ENCODE measurements at places on chromosomes 16 and 17. TPM values are rescaled to one million over a fixed set of nuclear protein-coding genes. Genes with fewer than 3 reads are reported as not detected.

GRCh38 chr16:24382762-24383407, 126.8 kb downstream of the CACNG3 start:
- no peak for DNase-seq

DNA sequence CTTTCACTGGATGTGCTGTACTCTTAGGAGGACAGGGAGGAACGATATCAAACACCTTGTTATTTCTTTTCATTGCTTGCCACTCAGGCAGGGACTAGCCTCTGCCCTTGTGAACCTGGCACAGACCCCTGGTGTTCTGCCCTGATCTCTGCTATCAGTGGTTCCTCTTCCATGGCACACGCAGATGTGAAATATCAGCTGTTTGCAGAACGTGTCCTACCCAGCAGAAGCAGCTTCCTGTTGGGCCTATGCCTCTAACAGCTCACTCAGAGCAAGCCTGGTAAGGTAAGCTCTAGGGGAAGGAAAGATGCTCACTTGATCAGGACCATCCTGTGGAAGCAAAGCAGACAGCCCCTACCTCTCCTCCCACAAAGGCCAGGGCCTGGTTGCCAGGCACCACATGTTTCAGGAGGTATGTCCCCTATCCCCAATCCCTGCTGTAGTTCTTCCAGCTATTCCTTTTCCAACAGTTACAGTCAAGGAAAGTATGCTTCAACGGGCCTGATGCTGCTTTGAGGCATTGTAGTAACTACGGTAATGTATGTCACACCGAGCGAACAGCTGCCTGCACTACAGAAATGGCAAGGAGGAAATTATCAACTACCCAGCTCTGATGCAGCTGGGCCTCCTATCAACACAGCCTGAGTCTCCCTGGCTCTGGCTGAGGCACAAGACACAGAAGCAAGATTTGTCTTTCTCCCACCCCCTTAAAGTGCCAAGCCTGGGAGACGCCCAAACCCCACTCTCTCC, 41.3 kb upstream of the GFOD2 start:
- DNase-seq: no peak

DNA sequence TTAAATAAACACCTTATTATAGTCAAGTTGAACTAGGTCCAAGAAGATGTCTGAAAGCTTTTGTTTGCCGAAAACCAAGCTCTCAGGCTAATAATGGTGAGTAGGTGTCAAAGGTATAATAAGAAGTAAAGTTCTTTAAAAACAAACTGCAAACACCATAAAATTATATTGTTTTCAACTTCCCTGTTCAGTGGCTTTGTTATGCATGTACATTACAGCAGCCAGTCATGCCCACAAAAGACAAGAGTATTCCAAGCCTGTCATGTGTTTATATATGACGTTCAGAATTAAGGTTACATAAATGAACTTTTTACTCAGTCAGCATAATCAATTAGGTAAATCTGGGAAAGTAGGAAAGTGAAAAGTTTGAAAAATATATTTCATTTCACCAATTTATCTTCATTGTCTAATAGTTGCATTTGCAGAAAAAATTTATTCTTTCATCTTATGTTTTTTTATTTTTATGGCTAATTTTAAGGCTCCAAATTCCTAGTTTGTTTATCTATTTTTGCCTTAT, 928.7 kb upstream of the SOX9 start:
- DNase-seq: no peak

DNA sequence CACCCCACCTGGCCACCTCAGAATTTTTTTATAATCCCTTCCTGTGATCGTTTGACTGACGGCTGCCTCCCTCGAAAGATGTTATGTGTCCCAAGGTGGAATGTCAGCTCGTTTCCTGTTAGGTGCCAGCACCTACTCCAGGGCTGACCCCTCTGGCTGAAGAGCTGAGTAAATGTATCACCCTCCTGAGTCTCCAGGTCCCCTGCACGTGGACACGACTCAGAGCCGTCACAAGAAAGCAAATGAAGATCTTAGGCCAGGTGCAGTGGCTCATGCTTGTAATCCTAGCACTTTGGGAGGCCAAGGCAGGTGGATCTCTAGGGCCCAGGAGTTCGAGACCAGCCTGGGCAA, 273.2 kb downstream of the C16orf95 start:
- peak; percentile 28 for DNase-seq

GRCh38 chr17:83135692-83136091, 56.3 kb downstream of the METRNL start:
- no peak for DNase-seq

DNA sequence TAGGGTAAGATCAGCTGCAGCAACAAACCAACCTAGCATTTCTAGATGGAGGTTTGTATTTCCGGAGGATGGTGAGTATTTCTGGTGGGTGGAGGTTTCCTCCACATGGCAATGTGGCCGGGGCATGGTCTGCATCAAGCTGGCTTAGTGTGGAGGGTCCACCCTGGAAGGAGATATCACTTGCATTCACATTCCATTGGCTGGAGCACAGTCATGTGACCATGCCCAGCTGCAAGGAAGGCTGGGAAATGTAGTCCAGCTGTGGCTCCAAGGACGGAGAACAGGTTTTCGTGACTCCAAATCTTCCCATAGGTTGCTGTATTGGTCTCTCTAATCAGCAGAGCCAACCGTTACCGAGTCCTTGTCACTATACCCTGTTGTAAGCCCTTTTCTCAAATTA, 68.7 kb downstream of the RAI1 start:
- DNase-seq: no peak

GRCh38 chr16:21223787-21224186, 9.7 kb upstream of the ANKS4B start:
- DNase-seq: no peak

DNA sequence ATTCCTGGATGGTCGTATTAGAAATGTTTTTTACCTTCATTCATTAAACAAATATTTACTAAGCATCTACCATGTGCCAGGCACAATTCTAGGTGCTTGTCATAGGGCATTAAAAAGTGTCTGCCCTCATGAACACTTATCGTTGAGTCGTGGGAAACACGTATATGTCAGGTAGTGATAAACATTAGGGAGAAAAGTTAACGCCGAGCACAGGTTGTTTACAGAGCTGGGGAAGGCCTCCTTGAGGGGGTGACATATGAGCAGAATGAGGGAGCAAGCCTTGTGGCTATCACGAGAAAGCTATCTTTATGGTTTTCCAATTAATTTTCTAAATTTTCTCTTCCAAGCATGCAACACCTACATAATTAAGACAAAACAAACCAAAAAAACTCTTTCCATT, 985 bp upstream of the ZNF213 start:
- DNase-seq: no peak

- no peak for DNase-seq
Measured at GRCh38 chr17:79654960-79655382, 44.1 kb upstream of the RBFOX3 start.

GRCh38 chr17:73950593-73950914, 252.9 kb upstream of the RPL38 start:
- DNase-seq: no peak

DNA sequence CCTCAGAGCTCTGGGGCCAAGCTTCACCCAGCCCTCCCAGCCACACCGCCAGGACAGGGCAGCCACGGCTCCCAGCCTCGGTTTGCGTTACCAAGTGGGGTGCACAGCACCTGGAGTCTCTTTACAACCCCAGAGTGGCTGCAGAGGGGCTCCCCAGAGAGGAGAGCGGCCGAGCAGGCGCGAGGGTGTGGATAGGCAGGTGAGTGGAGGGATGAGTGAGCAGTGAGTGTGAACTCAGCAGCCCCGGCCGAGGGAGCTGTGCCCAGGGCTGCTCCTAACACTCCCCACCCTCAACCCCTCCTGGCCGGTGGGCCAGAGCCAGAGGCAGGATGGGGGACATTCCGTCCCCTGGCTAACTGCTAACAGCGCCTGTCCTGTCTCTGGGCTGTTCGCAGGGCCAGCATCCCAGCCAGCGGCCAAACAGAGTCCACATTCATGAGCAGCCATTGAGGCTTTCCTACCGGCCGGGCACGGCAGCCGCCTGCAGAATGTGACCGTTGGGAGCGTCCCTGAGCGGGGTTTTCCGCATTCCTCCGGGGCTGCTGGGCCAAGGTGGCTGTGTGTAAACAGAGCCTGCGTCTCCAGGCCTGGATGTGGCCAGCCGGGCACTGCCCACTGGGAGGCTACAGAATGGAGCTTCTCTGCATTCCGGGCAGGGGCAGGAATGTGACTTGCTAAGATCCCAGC, 5.3 kb downstream of the ZNF469 start:
- no peak for DNase-seq

DNA sequence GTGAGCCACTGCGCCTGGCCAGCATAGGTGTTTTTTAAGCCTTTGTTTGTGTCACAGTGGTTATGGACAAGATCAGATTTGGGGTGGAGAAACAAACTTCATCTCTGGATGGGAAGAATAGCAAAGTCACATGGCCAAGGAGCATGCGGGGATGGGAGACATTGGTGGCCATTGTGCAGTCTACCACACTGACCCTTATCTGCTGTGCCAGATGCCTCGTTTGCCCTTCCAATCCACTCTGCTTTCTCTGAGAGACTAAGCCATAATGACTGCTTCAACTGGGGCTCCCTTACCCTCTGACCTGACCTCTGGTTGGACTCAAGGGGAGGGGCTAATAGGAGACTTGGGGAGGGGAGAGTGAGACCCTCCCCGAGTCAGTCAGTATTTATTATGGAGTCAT, 166.8 kb downstream of the PRKCB start:
- no peak for DNase-seq

GRCh38 chr17:45578516-45579455, 88.3 kb upstream of the PLEKHM1 start:
- no peak for DNase-seq

- DNase-seq: no peak
Measured at GRCh38 chr17:55668312-55668920, 54.2 kb downstream of the TMEM100 start.

DNA sequence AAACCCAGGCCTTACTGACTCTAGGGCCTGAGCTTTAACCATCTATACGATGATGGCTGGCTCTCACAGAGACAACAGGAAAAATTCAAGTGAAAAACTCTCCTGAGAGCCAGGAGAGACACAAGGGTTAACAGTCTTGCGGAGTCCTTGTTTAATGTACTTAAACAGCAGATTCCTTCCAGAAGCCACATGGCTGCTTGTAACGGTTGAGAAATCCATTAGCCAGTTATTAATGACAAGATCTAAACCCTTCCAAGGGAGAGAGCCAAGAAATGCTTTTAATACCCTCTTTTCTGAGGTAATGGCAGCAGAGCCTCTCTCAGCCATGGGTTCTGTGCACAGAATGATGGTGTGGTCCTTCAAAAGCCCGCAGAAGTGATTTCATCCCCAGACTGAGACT, 5.2 kb upstream of the ALDOA start:
- DNase-seq: no peak

DNA sequence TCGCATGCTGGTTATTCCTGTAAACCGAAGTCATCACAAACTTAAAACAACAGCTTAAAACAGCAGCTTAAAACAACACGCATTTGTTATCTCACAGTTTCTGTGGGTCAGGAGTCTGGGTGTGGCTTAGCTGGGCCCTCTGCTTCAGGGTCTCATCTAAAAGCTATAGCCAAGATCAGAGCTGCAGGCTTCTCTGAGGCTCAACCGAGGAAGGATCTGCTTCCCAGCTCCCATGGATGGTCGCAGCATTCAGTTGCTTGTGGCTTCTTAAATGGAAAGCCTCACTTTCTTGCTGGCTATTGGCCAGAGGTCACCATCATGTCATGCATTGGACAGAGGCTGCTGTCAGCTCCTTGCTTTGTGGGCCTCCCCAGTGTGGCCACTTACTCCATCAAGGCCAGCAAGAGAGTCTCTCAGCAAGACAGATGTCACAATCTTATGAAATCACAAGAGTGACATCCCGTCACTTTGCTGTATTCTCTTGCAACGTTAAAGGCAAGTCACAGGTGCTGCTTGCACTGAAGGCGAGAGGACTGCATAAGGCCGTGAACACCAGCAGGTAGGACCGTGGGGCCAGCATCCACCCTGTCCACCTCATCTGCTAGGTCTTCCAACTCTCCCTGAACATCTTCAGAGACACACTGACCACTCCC, 117.9 kb upstream of the TNRC6C start:
- DNase-seq: no peak

DNA sequence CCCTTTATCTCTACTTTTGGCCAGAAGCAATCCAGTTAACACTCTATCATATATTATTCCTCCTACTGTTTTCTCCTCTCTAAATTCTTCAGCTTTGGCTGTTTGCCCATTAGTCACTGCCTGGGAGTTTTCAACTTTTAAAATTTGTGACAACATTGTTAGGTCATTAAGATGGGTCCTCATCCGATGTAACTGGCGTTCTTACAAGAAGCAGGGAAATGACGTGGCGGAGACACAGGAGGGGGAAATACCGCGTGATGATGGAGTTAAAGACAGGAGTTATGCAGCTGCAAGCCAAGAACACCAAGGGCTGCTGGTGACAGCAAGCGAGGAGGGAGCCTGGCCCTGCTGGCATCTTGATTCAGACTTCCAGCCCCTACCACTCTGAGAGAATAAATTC, 34.8 kb upstream of the CPHXL start:
- peak; percentile 7 for DNase-seq

DNA sequence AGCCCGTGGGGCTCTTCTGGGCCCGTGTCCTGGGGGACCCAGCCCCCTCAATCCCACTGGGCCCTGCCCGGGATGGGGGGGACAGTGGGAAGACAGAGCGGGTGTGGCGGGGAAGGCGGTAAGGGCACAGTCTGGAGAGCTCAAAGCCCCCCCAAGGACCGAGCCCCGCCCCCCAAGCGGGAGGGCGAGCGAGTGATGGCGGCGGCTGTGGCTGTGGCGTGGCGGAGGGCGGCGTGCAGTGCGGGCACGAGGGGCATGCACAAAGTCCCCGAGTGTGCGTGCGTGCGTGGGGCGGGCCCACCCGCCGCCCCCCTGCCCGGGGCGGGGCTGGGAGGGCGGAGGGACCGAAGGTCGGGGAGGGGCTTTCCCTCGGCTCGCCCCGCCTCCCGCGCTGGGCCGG, 3.6 kb upstream of the WDR24 start:
- DNase-seq: no peak

GRCh38 chr17:29968271-29968670, 26.8 kb downstream of the EFCAB5 start:
- DNase-seq: no peak

GRCh38 chr16:72428681-72429376, 256.9 kb upstream of the PMFBP1 start:
- DNase-seq: no peak

GRCh38 chr17:4551796-4552525, 3.2 kb downstream of the MYBBP1A start:
- DNase-seq: no peak

- no peak for DNase-seq
Measured at GRCh38 chr16:77555126-77555525, 120.3 kb upstream of the ADAMTS18 start.

DNA sequence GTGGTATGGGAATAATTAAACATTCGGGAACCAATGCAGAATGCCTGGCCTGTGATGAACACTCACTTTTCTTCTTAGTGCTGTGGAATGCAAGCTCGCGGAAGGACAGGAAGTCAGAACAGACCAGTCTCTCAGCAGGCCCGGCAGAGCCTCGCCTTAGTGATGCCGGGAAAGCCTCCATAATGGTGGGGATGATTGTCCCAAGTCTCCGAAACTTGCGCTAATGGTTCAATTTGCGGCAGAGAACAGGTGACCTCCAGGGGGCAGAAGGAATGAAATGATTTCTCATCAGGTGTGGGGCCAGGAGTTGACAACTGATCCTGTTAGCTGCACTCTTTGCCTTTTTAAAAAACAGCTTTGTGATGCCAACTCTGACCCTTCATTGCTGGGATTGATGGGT, 170.6 kb downstream of the GSG1L start:
- DNase-seq: no peak

Gene CLEC10A
- 1.8 TPM for total RNA-seq

Gene HS3ST3A1
- 0.39 TPM for total RNA-seq

Gene ADAP2
- total RNA-seq: 0.77 TPM

Gene LLGL2
- total RNA-seq: 12.6 TPM

Gene KRTAP3-2
- total RNA-seq: not detected

Gene DOC2B
- total RNA-seq: 10.5 TPM

Measured in dermis microvascular lymphatic vessel endothelial cell (primary cell).